Activated CD8-positive, alpha-beta T cell treated with anti-CD3 and anti-CD28 coated beads for 36 hours (primary cell): ENCODE measurements at places on chromosomes 11 and 22. TPM values are rescaled to one million over a fixed set of nuclear protein-coding genes. Genes with fewer than 3 reads are reported as not detected.

Gene TMEM45B
- 0.47 TPM for total RNA-seq

DNA sequence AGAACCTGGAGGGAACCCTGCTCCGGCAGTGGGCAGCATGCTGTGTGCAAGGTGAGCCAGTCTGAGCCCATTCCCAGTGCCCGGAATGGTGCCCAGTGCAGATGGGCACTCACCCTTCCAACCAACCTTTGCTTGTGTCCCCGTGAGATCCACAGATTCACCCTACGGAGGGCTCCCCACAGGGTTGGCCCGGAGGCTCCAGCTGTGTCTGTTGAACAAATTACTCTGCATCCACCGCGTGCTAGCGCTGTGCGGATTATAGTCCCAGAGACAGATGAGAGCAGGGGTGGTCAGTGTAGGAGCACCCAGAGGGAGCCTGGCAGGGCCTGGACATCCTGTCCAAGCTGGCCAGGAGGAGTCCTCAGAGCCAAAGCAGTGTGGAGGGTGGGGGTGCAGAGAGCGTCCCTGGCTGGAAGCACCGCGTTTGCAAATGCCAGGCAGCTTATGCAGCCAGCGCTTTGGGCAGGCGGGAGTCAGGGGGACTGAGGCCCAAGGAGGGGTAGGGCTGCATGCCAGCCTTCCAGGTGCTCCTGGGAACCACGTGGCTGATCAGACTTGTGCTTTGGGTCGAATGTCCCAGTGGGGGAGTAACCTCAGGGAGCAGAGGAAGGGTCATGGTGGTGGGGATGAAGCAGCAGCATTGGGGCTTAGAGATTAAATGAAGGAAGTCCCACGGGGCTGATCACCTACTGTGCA lies 80.5 kb downstream of the KCNQ1 start:
- H3K27me3 ChIP-seq: no peaks in the 10 kb centered on the region
- H3K27ac ChIP-seq: no peak overlapping the region
- H3K4me3 ChIP-seq: no peak overlapping the region
- no peak for DNase-seq

Gene RASGRP2
- total RNA-seq: 8.2 TPM

DNA sequence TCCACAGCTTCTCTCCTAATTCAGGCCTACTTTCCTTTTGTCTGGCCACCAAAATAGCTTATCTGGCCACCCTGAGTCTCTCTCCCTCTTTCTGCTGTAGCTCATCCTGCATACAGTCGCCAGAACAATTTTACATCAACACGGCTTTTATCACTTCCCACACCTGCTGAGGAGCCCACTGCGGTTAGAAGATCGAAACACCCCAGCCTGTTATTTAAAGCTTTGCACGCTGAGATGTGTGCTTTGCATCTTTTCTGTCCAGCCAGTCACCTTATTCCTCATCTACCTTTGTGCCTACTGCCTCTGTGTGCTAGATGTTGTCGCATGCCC lies 96.0 kb downstream of the COMMD9 start:
- H3K4me1 ChIP-seq: no peaks in the 10 kb centered on the region
- no peak for DNase-seq
- H3K27ac ChIP-seq: no peak overlapping the region
- peaks cover 3% of the 10 kb centered on the region for H3K27me3 ChIP-seq
- H3K36me3 ChIP-seq: no peaks in the 10 kb centered on the region
- H3K4me3 ChIP-seq: no peak overlapping the region

GRCh38 chr22:34096770-34097169 lies 176.5 kb upstream of the LARGE1 start:
- no peak for DNase-seq
- no peak overlapping the region for H3K27ac ChIP-seq
- H3K27me3 ChIP-seq: no peaks in the 10 kb centered on the region
- no peaks in the 10 kb centered on the region for H3K4me1 ChIP-seq
- H3K4me3 ChIP-seq: no peak overlapping the region

GRCh38 chr11:132278801-132279574 lies 908.6 kb downstream of the NTM start:
- H3K4me3 ChIP-seq: no peak overlapping the region
- no peaks in the 10 kb centered on the region for H3K36me3 ChIP-seq
- H3K27me3 ChIP-seq: no peaks in the 10 kb centered on the region
- H3K27ac ChIP-seq: no peak overlapping the region

Gene PATE4
- total RNA-seq: not detected

- H3K27ac ChIP-seq: no peak overlapping the region
- peaks cover 16% of the 10 kb centered on the region for H3K27me3 ChIP-seq
- H3K4me1 ChIP-seq: no peaks in the 10 kb centered on the region
These were observed 426.2 kb downstream of the MIAT start for GRCh38 chr22:27083610-27084009.

GRCh38 chr22:23182309-23183060 lies 2.2 kb downstream of the BCR start:
- peak overlapping the region; percentile 87 for H3K4me3 ChIP-seq
- H3K36me3 ChIP-seq: peaks cover 18% of the 10 kb centered on the region
- DNase-seq: peak; percentile 88
- peaks cover 56% of the 10 kb centered on the region for H3K4me1 ChIP-seq

Gene OR4D10
- total RNA-seq: not detected

- H3K27ac ChIP-seq: no peak within 1 kb of the TSS
- no peak for DNase-seq
- no peak within 1 kb of the TSS for H3K4me3 ChIP-seq
- peaks cover 22% of the 10 kb centered on the region for H3K4me1 ChIP-seq
- peaks cover 21% of the 10 kb centered on the region for H3K27me3 ChIP-seq
- H3K36me3 ChIP-seq: peaks cover 4% of the 10 kb centered on the region
These were observed at the start of gene CDHR5 for GRCh38 chr11:624705-625635. Gene CDHR5 (minus strand): TSS chr11:624955. CDS start chr11:624902, 53 bp downstream.

DNA sequence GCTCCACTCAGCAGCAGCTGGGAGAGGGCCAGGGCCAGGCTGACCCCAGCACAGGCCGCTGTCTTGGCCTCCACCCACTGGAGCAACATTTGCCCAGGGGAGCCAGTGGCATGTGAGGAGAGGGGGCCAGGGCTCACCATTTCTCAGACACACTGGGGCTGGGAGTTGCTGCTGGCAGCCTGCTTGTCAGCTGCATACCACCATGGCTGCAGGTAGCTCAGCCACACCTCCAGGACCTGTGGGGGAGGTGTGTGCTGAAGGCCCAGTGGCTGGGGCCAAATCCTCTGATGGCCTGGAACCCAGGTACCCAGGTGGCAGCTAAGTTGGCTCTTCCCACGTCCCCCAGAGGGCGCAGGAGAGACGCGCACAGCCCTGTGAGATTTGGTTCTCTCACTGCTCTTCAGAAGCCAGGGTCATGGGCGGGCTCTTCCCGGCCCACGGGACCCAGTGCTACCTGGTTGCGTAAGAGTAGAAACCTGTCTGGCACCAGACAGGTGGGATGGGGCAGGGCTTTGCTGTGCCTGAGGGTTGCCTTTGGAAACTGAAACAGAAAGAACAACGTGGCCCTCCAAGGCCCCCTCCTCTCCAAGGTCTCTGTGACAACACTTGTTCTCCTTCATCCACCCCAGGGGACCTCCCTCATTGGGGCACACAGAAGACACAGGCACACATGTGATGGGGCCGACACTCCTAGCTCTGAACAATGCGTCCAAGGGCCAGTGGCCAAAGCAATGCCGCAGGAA lies 98.8 kb downstream of the MED15 start:
- peaks cover 10% of the 10 kb centered on the region for H3K4me1 ChIP-seq
- no peaks in the 10 kb centered on the region for H3K27me3 ChIP-seq
- H3K36me3 ChIP-seq: no peaks in the 10 kb centered on the region
- H3K4me3 ChIP-seq: no peak overlapping the region

Gene LRRC56
- total RNA-seq: 0.67 TPM

Gene ACTN3
- 0.14 TPM for total RNA-seq

DNA sequence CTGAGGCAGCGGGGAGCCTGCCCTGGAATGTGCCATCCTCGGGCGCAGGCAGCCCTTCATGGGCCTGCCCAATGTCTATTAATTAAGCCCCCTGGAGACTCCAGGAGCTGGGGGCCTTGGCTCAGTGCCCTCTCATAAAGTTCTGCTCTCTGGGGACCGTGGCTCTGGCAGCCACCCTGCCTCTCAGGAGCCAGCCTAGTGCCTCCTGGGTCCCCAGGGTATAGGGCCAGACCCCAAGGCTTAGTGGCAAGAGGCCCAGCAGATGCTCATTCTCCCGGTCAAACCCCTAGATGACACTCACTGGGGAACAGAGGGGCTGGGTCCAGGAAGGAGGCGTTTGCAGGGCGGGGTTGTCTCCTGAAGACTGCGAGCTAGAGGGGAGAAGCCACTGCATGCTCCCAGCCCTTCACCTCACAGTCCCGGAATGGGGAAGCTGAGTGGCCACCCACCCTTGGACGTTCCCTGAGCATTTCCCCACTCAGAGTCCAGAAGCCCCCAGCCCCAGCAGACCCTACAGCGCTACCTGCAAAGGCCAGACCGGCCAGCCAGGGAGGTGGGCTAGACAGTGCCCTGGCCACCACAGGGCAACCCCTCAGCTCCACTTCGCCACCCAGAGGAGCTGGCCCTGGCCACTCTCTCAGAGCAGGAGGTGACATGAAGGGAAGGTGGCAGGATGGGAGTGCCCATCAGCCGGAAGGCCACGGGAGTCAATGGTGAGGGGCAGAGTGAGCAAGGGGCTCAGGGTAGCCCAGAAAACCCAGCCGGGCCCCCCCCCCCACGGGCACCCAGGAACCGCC lies 83.0 kb downstream of the CDKN1C start:
- H3K4me1 ChIP-seq: no peaks in the 10 kb centered on the region
- H3K27ac ChIP-seq: no peak overlapping the region
- no peak overlapping the region for H3K4me3 ChIP-seq
- no peaks in the 10 kb centered on the region for H3K36me3 ChIP-seq

- H3K4me3 ChIP-seq: no peak overlapping the region
- peaks cover 2% of the 10 kb centered on the region for H3K36me3 ChIP-seq
- peak; percentile 23 for DNase-seq
- H3K27me3 ChIP-seq: peaks cover 48% of the 10 kb centered on the region
- no peak overlapping the region for H3K27ac ChIP-seq
These were observed 26.6 kb downstream of the EHF start for GRCh38 chr11:34647532-34647931.

Gene C11orf21
- 2.2 TPM for total RNA-seq

DNA sequence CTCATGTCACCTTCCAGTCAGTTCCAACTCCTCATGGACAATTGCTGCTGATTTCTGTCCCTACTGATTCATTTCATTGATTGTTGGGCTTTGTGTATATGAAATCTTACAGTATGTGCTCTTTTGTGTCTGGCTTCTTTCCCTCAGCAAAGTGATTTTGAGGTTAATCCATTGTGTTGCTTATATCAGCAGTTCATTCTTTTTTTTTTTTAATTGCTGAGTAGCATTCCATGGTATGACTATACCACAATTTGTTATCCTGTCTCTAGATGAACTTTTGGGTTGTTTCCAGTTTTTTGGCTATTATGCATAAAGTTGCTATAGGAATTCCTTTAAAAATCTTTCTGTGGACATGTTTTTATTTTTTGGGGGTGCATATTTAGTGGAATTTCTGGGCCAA lies 59.9 kb downstream of the NXPE1 start:
- H3K36me3 ChIP-seq: no peaks in the 10 kb centered on the region
- no peak overlapping the region for H3K4me3 ChIP-seq
- DNase-seq: no peak
- no peak overlapping the region for H3K27ac ChIP-seq
- peaks cover 8% of the 10 kb centered on the region for H3K27me3 ChIP-seq
- H3K4me1 ChIP-seq: no peaks in the 10 kb centered on the region

DNA sequence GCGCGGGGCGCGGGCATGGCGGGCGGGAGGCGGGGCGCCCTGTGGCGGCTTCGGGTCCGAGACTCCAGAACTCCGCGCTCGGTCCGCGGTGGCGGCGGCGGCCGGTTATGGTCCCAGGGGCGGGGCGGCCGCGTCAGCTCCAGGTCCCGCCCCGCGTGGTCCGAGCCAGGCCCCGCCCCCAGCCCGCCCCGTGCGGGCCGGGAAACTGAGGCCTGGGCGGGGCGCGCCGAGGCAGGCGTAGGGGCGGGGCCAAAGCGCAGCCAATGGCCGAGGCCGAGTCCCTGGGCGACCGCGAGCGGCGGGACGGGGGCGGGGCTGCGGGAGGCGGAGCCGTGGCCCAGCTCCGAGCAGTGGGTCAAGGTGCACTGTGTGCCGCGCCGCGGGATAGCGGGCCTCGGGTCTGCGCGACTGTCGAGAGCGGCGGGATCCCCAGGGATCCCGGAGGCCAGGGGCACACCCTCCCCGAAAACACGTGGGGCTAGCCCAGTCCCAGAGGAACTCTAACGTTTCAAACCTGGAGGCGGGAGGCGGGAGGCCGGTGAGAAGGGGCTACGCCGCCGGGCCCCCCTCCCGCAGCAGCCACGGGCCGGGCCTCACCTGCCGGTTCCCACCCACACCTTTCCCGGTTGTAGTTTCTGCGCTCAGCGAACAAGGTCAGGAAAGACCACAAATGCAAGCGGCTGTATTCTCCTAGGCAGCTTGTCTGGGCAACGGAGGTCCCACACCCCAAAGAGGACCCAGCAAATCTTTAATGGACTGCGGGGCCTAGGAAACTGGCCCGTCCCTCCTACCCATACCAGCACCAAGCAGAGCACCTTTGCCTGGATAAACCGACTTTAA lies at the start of gene SLC25A1:
TSS of gene SLC25A1 (minus strand) at position 80 of the 840 bp plus-strand sequence. CDS start at position 17, 63 bp downstream.
- H3K27ac ChIP-seq: peak within 1 kb of the TSS; percentile 53
- H3K4me1 ChIP-seq: peaks cover 32% of the 10 kb centered on the region
- DNase-seq: peak; percentile 88
- H3K36me3 ChIP-seq: peaks cover 2% of the 10 kb centered on the region
- peak within 1 kb of the TSS; percentile 75 for H3K4me3 ChIP-seq
- no peaks in the 10 kb centered on the region for H3K27me3 ChIP-seq

- no peaks in the 10 kb centered on the region for H3K4me1 ChIP-seq
- no peak overlapping the region for H3K27ac ChIP-seq
- no peak overlapping the region for H3K4me3 ChIP-seq
- H3K27me3 ChIP-seq: peaks cover 8% of the 10 kb centered on the region
These were observed 10.4 kb upstream of the TUB start for GRCh38 chr11:8070417-8071115.

DNA sequence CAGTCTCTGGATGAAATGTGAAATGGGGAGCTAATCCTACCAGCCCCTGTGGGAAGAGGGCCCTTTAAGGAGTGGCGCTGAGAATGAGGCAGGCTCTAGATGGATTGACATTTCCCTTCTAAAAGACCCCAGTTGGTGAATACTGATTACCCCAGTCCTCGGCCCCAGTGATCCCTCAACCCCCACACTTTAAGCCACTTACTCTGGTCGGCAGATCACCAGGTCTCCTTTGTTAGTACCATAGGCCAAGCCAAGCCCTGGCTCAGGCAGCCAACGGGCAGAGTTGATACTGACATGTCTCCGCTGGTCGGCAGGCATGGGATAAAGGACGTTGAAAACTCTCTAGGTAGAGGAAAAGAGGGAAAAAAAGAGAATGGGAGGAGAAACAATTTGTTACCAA lies 26.1 kb upstream of the CHRM4 start:
- DNase-seq: no peak
- no peaks in the 10 kb centered on the region for H3K27me3 ChIP-seq
- peaks cover 33% of the 10 kb centered on the region for H3K36me3 ChIP-seq
- no peak overlapping the region for H3K27ac ChIP-seq

DNA sequence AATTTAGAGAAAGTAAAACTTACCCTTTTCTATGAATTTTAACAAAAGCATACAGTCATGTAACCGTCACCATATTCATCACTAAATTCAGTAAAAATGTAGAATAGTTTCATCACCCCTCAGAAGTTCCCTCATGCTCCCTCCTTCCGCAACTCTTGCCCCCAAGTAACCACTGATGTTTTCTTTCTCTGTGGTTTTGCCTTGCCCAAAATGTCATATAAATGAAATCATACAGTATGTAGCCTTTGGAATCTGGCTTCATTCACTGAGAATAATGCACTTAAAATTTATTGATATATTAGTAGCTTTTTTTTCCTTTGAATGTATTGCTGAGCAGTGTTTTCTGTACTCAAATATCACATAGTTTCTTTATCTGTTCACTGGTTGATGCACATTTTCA lies 60.1 kb downstream of the DCUN1D5 start:
- no peak for DNase-seq
- no peaks in the 10 kb centered on the region for H3K36me3 ChIP-seq
- peak overlapping the region; percentile 27 for H3K27ac ChIP-seq
- peaks cover 38% of the 10 kb centered on the region for H3K4me1 ChIP-seq
- peaks cover 2% of the 10 kb centered on the region for H3K27me3 ChIP-seq
- H3K4me3 ChIP-seq: no peak overlapping the region

Gene CHST1
- total RNA-seq: not detected
